Placental epithelial cell (primary cell): ENCODE measurements at places on chromosomes 5 and 9. TPM values are rescaled to one million over a fixed set of nuclear protein-coding genes. Genes with fewer than 3 reads are reported as not detected.

Gene LHX6
- 0.33 TPM in 1 of 2 replicates, not detected in the other for total RNA-seq

Gene NPR3
- total RNA-seq: under 0.01 and 0.11 TPM in 2 replicates

Gene TERT
- not detected in 2 replicates for total RNA-seq

Gene SMIM32
- total RNA-seq: not detected in 2 replicates

Gene ZNF879
- total RNA-seq: 4.4 and 7.5 TPM in 2 replicates

Gene SPATA31A3
- total RNA-seq: not detected in 2 replicates

Gene CD74
- total RNA-seq: 7.5 and 7.9 TPM in 2 replicates

Gene PCDHGA3
- 0.33 and 1.2 TPM in 2 replicates for total RNA-seq

Gene GFRA3
- total RNA-seq: not detected in 2 replicates

Gene TPPP
- total RNA-seq: not detected in 2 replicates

Gene PCDHB3
- total RNA-seq: 0.11 and 0.39 TPM in 2 replicates

Gene ADAMTS19
- total RNA-seq: under 0.01 TPM in 1 of 2 replicates, not detected in the other
